ENCODE measurements at places on chromosomes 7 and 10. TPM values are rescaled to one million over a fixed set of nuclear protein-coding genes. Genes with fewer than 3 reads are reported as not detected.

DNA sequence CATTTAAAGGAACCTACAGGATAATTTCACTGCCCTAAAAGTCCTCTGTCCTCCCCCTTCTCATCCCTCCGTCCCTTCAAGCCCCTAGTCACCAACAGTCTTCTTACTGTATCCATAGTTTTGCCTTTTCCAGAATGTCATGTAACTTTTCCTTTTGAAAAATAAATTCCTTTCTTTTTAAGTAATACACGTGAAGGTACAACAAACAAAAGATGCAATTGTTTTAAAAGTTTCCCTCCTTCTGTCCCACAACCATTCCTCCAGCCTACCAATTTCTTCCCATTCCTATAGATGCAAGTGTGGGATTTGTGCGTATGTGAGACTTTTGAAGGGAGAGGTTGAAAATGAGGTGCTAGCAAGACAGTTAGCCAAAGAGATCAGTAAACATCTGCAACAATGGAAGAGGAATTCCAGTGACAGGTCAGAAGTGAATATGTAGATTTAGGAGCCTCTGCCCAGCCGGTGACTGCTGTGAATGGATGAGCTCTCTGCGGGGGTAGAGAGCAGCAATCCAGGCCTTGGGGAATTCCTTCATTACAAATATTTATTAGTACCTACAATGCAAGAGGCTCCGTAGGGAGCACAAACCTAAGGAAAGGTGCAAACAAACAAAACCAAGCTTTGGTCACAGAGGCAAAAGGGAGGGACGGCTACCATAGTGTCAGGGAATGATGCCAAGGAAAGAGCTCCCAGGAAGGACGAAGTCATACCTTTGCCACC is 243.6 kb downstream of the SKIDA1 start:
- no peak for DNase-seq

GRCh38 chr10:84138478-84139125 is 707 bp upstream of the GHITM start:
- no peak for DNase-seq

SLC13A4 gene
- 0.27 TPM for total RNA-seq

GRCh38 chr10:8369666-8370065 is 315.2 kb downstream of the GATA3 start:
- DNase-seq = no peak

GRCh38 chr7:31028417-31028992 is 23.6 kb upstream of the ADCYAP1R1 start:
- DNase-seq = no peak
